ENCODE measurements at places on chromosomes 5 and 9. TPM values are rescaled to one million over a fixed set of nuclear protein-coding genes. Genes with fewer than 3 reads are reported as not detected.

DNA sequence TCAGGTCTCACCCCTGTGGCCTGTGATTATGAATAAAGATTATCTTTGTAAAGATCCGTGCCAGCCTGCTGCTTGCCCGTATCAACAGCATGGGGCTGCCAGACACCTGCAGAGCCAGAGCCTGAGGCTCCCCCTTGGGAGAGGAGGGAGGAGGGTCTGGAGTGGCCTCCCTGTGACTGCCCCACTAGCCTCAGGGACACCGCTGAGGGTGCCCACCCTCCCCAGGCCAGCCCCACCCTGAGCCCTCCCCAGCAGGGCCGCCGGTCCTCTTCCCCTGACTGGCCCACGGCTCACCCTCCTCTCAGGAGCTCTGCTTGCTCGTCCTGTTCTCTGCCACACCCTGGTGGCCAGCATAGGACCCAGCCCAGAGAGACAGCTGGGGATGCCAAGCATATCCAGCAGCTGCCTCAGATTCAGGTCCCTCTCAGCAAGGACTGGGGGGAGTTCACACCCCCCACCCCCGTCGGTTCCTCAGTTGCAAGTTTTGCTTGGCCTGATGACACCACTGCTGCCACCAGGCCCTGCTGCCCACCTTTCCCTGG, 1.9 kb downstream of the SSNA1 start:
- no peak for DNase-seq
- H3K4me3 ChIP-seq = no peak overlapping the region
- H3K36me3 ChIP-seq = no peaks in the 10 kb centered on the region
- no peaks in the 10 kb centered on the region for H3K27me3 ChIP-seq
- peaks cover 13% of the 10 kb centered on the region for H3K4me1 ChIP-seq

GRCh38 chr5:73747696-73748380, 121.8 kb downstream of the ARHGEF28 start:
- no peaks in the 10 kb centered on the region for H3K27me3 ChIP-seq
- peaks cover 6% of the 10 kb centered on the region for H3K4me1 ChIP-seq
- no peak overlapping the region for H3K4me3 ChIP-seq
- no peak overlapping the region for H3K27ac ChIP-seq
- H3K36me3 ChIP-seq = no peaks in the 10 kb centered on the region

GRCh38 chr5:91211997-91212713, 171.0 kb downstream of the ARRDC3 start:
- H3K27ac ChIP-seq = no peak overlapping the region
- no peaks in the 10 kb centered on the region for H3K36me3 ChIP-seq
- H3K27me3 ChIP-seq = no peaks in the 10 kb centered on the region
- no peak for DNase-seq
- no peaks in the 10 kb centered on the region for H3K4me1 ChIP-seq

- H3K27ac ChIP-seq = no peak overlapping the region
- DNase-seq = no peak
- H3K4me3 ChIP-seq = no peak overlapping the region
- H3K4me1 ChIP-seq = no peaks in the 10 kb centered on the region
Measured at GRCh38 chr9:92350740-92351133, 25.0 kb downstream of the CENPP start.

CDH10 gene
- not detected for total RNA-seq

GDF9 gene
- total RNA-seq = 0.66 TPM

GRCh38 chr5:157710431-157710830, 20.8 kb upstream of the THG1L start:
- DNase-seq = no peak
- H3K36me3 ChIP-seq = no peaks in the 10 kb centered on the region
- H3K27ac ChIP-seq = no peak overlapping the region
- no peaks in the 10 kb centered on the region for H3K27me3 ChIP-seq
- H3K4me3 ChIP-seq = no peak overlapping the region

- no peaks in the 10 kb centered on the region for H3K4me1 ChIP-seq
- no peak overlapping the region for H3K27ac ChIP-seq
- DNase-seq = no peak
- H3K27me3 ChIP-seq = no peaks in the 10 kb centered on the region
- H3K36me3 ChIP-seq = peaks cover 10% of the 10 kb centered on the region
Measured at GRCh38 chr5:68299105-68299504, 83.5 kb downstream of the PIK3R1 start.

CACNA1B gene
- 10.4 TPM for total RNA-seq

- H3K4me3 ChIP-seq = no peak overlapping the region
- H3K4me1 ChIP-seq = peaks cover 1% of the 10 kb centered on the region
- no peak overlapping the region for H3K27ac ChIP-seq
- H3K27me3 ChIP-seq = no peaks in the 10 kb centered on the region
- peaks cover 20% of the 10 kb centered on the region for H3K36me3 ChIP-seq
Measured at GRCh38 chr5:141657404-141657803, 6.2 kb upstream of the FCHSD1 start.

- DNase-seq = no peak
- no peaks in the 10 kb centered on the region for H3K27me3 ChIP-seq
- H3K4me1 ChIP-seq = no peaks in the 10 kb centered on the region
- H3K27ac ChIP-seq = no peak overlapping the region
- no peaks in the 10 kb centered on the region for H3K36me3 ChIP-seq
Measured at GRCh38 chr5:170546282-170546681, 42.5 kb downstream of the KCNIP1 start.
